ENCODE measurements at places on chromosomes 7 and 10. TPM values are rescaled to one million over a fixed set of nuclear protein-coding genes. Genes with fewer than 3 reads are reported as not detected.

MYH16 gene
- not detected for total RNA-seq

DNA sequence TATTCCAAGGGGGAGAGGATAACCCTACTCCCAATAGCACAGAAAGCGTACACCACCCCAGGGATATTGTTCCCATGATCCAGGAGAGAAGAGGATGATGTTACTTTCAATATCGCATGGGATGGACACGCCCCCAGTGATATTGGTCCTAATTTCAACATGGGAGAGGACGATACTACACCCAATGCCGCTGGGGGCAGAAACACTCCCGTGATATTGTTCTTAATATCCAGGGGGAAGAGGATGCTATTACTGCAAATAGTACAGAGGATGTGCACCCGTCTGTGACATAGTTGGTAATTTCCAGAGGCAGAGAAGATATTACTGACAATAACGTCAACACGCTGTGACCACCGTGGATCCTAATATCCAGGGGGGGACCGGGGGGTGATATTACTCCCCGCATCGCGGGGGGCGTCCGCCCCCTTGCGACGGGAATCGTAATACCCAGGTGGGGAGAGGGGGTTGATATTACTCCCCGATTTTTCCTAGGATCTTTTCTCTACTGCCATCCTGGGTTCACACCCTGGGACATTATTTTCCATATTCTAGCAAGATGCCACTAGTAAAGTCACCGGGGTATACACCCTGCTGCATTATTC, 16.6 kb downstream of the MEIG1 start:
- DNase-seq, result no peak
- H3K4me1 ChIP-seq, result no peaks in the 10 kb centered on the region
- H3K27ac ChIP-seq, result no peak overlapping the region
- H3K4me3 ChIP-seq, result no peak overlapping the region

GRCh38 chr10:28551086-28551485, 18.2 kb downstream of the WAC start:
- H3K27ac ChIP-seq, result no peak overlapping the region
- no peaks in the 10 kb centered on the region for H3K27me3 ChIP-seq
- peaks cover 28% of the 10 kb centered on the region for H3K36me3 ChIP-seq
- no peak for DNase-seq
- H3K4me3 ChIP-seq, result no peak overlapping the region
- peaks cover 55% of the 10 kb centered on the region for H3K4me1 ChIP-seq

RHEB gene
- total RNA-seq, result 108 TPM

- no peaks in the 10 kb centered on the region for H3K27me3 ChIP-seq
- no peak for DNase-seq
- H3K4me3 ChIP-seq, result no peak overlapping the region
- H3K36me3 ChIP-seq, result no peaks in the 10 kb centered on the region
Observed at GRCh38 chr10:103637927-103638557, 144.5 kb downstream of the NEURL1 start.

ZNF804B gene
- not detected for total RNA-seq

GRCh38 chr10:10730471-10731043, 287.1 kb upstream of the CELF2 start:
- H3K27ac ChIP-seq, result no peak overlapping the region
- no peaks in the 10 kb centered on the region for H3K27me3 ChIP-seq
- H3K4me3 ChIP-seq, result no peak overlapping the region
- peaks cover 4% of the 10 kb centered on the region for H3K36me3 ChIP-seq
- DNase-seq, result no peak

DNA sequence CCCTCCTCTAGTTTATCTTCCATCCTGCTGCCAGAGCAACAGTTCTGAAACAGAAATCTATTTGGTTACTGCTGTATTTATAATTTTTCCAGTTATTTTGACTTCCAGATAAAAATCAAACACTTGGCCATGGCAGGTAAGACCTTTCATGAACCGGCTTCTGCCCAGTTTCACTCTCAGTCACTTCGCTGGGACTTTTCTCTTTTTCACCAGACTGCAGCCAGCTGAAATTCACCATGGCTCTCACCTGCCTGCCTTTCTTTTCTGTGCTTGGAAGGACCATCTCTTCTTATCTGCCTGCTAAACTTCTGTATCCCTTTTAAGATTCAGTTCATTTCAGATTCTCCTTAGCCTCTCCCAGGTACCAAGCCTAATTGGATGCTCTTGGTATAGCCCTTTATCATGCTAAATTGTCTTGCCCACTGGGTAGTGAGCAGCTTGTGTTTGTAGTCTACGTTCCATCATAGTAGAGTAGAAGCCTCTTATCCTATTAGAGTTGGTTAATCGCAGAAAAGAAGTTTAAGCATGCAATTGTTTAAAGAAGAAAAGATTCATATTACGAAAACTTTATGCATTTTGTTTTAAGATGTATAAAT, 71.7 kb downstream of the TAF3 start:
- no peak for DNase-seq
- peaks cover 3% of the 10 kb centered on the region for H3K4me1 ChIP-seq
- no peak overlapping the region for H3K27ac ChIP-seq
- H3K36me3 ChIP-seq, result peaks cover 3% of the 10 kb centered on the region
- no peaks in the 10 kb centered on the region for H3K27me3 ChIP-seq
- H3K4me3 ChIP-seq, result no peak overlapping the region

GNG11 gene
- total RNA-seq, result 9.4 TPM

DNA sequence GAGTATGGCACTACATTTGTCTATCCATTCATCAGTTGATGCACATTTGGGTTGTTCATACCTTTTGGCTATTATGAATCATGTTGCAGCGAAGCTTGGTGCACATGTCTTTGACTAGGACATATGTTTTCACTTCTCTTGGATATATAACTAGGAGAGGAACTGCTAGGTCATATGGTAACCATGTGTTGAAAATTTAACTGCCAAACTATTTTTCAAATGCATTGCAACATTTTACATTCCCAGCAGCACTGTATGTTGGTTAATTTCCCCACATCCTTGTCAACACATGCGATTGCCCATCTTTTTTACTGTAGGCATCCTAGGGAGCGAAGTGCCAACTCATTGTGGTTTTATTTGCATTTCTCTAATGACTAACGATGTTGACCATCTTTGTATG, 183.4 kb downstream of the PRKCQ start:
- peaks cover under 1% of the 10 kb centered on the region for H3K27me3 ChIP-seq
- H3K36me3 ChIP-seq, result no peaks in the 10 kb centered on the region
- H3K27ac ChIP-seq, result no peak overlapping the region

DNA sequence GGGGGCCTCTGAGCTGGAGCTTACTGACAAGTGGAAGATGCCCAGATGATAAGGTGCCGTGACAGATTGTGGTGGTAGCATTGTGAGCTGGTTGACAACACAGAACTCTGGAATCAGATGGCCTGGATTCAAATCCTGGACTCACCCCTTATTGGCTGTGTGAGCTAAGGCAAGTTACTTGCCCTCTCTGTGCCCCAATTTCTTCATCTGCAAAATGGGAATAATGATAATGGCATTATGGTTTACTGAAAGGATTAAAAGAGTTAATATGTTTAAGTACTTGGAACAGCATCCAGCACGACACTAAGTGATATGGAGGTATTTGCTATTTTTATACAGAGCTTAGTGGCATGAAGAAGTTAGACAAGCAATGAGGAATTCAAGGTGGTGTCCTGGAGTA, 465.9 kb upstream of the GALNT17 start:
- H3K4me1 ChIP-seq, result no peaks in the 10 kb centered on the region
- no peaks in the 10 kb centered on the region for H3K27me3 ChIP-seq
- DNase-seq, result no peak
- H3K27ac ChIP-seq, result no peak overlapping the region
- H3K4me3 ChIP-seq, result no peak overlapping the region
- H3K36me3 ChIP-seq, result no peaks in the 10 kb centered on the region

GRCh38 chr7:51666751-51667150, 350.1 kb upstream of the COBL start:
- no peaks in the 10 kb centered on the region for H3K36me3 ChIP-seq
- no peak for DNase-seq
- no peaks in the 10 kb centered on the region for H3K27me3 ChIP-seq
- no peak overlapping the region for H3K4me3 ChIP-seq
- H3K27ac ChIP-seq, result no peak overlapping the region

ADCYAP1R1 gene
- 9.0 TPM for total RNA-seq

GRCh38 chr7:32511791-32512190, 16.5 kb downstream of the AVL9 start:
- H3K36me3 ChIP-seq, result peaks cover 89% of the 10 kb centered on the region
- no peaks in the 10 kb centered on the region for H3K27me3 ChIP-seq
- H3K4me1 ChIP-seq, result no peaks in the 10 kb centered on the region
- H3K27ac ChIP-seq, result no peak overlapping the region

DNA sequence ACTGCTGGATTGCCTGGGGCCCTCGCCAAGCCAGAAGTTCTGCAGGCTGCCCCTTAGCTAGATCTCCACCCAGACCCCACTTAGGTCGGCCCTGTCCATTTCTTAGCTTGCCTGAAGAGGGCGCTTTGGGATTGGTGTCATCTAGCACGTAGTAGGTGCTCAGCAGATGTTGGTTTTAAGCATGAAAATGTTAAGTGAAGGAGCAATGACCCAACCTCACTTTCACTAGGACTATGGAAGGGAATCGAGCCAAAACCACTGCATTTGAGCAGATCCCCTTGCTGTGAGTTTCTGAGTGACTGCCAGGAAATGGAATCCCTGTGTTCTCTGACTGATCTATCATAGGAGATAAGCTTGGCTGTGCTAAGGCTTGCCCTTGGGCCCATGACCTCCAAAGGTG, 131.7 kb upstream of the EEPD1 start:
- H3K27ac ChIP-seq, result no peak overlapping the region
- no peaks in the 10 kb centered on the region for H3K36me3 ChIP-seq
- peaks cover 22% of the 10 kb centered on the region for H3K4me1 ChIP-seq
- H3K4me3 ChIP-seq, result no peak overlapping the region

TSPAN33 gene
- 16.7 TPM for total RNA-seq

DNA sequence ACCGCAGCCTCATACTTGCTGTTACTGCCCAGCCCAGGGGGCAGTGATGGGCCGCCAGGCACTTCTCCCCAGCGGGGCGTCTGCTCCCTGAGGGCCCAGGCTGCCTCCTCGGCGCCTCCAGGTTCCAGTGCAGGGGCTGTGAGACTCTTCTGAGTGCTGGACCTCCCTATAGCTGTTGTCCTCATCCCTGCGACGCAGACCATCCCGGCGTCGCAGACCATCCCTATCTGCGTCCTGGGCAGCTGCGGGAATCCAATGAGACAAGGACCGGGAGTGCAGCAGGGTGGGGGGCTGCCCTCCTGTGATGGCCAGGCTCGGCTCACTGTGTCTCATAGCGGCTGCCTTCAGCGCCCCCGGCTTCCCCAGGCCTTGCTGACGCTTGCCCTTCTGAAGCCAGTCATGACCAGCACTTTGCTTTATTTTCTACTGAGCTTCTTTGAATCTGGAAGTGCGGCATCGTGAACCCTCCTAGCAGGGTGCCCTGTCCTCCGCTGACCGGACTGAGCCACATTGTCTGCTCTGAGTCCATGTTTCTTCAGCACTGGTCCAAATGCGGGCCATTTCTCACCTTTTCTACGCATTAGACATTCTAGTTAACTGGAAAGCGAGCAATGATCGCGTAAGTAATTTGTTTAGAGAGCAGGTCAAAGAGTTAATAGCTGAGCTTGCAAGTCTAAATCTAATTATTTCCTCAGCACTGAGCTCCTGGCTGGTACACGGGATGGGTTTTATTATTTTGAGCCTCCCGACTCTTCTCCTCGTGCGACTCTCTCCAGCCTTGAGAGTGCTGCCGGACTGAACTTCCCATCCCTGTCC, 339.5 kb downstream of the WDR37 start:
- no peak overlapping the region for H3K27ac ChIP-seq
- no peaks in the 10 kb centered on the region for H3K27me3 ChIP-seq
- peaks cover 11% of the 10 kb centered on the region for H3K4me1 ChIP-seq
- H3K36me3 ChIP-seq, result no peaks in the 10 kb centered on the region
- no peak for DNase-seq

- no peak for DNase-seq
- H3K36me3 ChIP-seq, result no peaks in the 10 kb centered on the region
- H3K4me1 ChIP-seq, result peaks cover 16% of the 10 kb centered on the region
- no peak overlapping the region for H3K27ac ChIP-seq
- H3K27me3 ChIP-seq, result no peaks in the 10 kb centered on the region
- H3K4me3 ChIP-seq, result no peak overlapping the region
Observed at GRCh38 chr10:12835709-12836108, 165.8 kb downstream of the CCDC3 start.

DNA sequence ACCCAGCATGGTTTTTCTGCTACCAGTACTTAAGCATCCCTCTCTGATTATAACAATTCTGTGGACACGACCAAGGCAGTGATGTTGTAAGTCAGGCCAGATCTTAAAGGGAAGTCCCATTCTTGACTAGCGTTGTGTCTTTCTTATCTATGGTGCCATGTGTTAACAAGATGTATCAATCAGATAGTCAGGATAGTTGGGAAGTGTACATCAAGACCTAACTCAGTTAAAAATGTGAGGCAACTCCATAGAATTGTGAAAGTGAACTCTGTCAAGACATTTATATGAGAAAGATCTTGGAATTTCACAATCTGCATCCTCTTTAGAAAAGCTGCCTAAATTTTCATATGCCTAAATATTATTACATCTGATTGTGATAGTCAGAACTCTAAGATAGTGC, 341.7 kb upstream of the SEMA3D start:
- no peak overlapping the region for H3K27ac ChIP-seq
- H3K4me3 ChIP-seq, result no peak overlapping the region
- DNase-seq, result no peak
- no peaks in the 10 kb centered on the region for H3K4me1 ChIP-seq
- no peaks in the 10 kb centered on the region for H3K36me3 ChIP-seq

KCNIP2 gene
- 2.2 TPM for total RNA-seq

DNA sequence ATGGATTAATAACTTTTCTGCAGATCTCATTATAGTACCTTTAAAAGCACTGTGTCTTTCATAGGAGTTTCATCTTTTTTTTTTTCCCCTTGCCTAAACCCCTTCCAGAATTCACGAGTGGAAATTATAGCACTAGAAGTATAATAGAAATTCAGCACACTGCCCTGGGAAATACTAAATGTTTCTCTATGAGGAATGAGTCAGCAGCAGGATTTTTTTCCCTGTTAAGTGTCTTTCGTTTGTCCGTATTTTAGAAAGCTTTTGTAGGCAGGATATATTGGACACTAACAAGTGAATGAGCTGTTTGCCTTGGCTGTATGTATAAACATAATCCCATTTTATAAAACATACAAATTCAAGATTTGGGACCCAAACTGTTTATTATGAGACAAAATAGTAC, 105.8 kb downstream of the EXOC4 start:
- no peak overlapping the region for H3K4me3 ChIP-seq
- no peaks in the 10 kb centered on the region for H3K4me1 ChIP-seq
- no peak for DNase-seq
- H3K27me3 ChIP-seq, result no peaks in the 10 kb centered on the region
- H3K36me3 ChIP-seq, result peaks cover 12% of the 10 kb centered on the region

GRCh38 chr7:134828361-134828760, 48.9 kb downstream of the CALD1 start:
- no peak overlapping the region for H3K4me3 ChIP-seq
- no peaks in the 10 kb centered on the region for H3K27me3 ChIP-seq
- no peak overlapping the region for H3K27ac ChIP-seq
- H3K4me1 ChIP-seq, result peaks cover 3% of the 10 kb centered on the region

DNA sequence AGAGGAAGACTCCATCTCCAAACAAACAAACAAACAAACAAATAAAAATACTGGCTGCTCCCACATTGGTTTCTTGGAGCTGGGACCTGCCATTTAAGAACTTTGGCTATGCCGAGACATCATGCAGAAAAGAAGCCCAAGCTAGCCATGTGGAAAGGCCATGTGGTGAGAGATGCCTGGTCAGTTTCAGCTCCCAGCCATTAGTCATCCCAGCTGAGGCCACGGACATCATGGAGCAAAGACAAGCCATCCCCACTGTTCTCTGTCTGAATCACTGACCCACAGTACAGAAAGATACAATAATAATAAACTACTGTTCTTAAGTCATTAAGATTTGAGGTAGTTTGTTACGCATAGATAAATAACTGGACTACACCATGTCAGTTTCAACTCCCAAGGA, 70.0 kb upstream of the PCBD1 start:
- H3K27ac ChIP-seq, result no peak overlapping the region
- H3K27me3 ChIP-seq, result peaks cover 16% of the 10 kb centered on the region
- no peak for DNase-seq
- H3K4me1 ChIP-seq, result no peaks in the 10 kb centered on the region

PON2 gene
- total RNA-seq, result 92.3 TPM
